ENCODE measurements at places on chromosomes 3 and 15.

- DNase-seq = no peak
Measured at GRCh38 chr3:100647657-100648056, 38.3 kb downstream of the ADGRG7 start.

DNA sequence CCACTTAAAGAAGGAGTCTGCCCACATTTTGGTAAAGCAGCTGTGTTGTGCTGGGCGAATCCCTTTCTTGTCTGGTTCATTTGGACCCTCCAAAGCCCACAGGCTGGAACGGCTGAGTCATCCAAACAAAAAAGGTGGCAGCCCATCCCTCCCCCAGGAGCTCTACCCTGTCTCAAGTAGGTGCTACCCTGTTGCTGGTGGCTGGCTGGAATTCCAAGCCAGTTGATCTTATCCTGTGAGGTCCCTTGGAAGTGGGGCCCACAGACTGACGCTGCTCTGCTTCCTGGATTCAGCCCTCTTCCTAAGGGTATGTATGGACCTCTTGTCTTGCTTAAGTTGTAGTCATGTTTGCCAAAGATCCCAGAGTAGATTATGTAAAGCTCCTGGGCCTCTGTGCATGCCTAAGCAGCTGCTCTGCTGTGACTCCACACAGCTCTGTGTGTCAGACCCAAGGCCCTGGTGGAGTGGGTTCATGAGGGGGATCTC is 44.5 kb downstream of the CCR1 start:
- DNase-seq = no peak

DNA sequence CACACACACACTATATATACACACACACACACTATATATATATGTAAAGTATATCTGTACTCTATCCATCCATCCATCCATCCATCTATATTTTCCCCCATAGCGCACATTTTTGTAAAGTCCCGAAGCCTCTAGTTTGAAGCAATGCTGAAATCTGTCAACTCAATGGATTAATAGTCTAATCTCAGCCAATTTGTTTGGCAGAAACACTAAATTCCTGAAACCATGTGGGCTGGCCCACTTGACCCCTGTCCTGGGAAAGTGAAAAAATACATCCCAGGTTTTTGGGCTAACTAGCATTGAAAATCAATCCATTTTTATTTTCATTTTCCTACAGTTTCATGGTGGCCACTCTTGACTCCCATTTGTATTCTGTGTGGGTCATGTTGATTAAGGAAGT is 166.7 kb downstream of the SLCO3A1 start:
- no peak for DNase-seq

DNA sequence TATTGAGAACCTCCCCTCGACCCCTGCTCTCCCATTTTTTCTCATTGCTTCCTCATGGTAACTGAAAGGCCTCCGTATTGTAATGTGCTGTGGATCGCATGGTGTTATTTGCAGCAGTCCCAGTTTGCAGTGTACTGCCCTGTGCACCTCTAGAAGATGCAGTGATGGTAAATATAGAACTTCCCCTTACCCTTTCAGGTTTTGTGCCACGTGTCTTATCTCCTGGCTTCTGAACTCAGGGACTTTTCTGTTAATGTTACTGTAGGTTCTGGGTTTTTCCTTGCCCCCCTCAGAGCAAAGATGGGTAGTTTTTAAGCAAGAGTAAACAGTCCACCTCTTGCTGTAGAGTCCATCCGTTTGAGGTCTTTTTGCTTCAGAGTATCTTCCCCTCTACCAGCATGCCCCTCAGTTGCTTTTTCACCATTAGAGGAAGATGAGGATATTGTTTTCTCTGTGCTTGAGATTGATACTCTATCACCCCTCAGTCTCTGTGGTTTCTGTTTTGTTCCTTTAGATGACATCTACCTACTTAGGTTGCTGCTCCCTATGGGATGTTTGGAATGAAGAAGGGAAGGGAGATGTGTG is 22.4 kb downstream of the CHD2 start:
- no peak for DNase-seq
